Activated CD4-positive, alpha-beta T cell treated with anti-CD3 and anti-CD28 coated beads, Interleukin-2, amount 50 U/mL, for 48 hours (primary cell): ENCODE measurements at places on chromosomes 3 and 15.

DNA sequence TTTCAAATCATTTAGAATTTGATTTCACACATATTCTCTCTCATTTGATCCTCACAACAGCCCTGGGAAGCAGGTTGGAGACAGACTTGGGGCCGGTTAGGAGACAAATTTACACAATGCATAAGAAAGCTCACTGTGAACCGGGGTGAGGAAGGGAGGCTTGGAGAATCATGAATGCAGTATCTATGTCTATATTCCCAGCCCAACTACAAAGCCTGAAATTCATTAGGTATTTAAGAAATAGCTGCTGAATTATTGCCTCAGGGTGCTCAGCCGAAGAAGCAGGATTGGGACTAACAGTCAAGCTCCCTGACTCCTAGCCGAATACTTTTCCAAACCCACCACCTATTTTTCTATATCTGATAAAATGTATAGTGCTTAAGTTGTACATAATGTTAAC, 8.4 kb upstream of the GOLGA6C start:
- DNase-seq = no peak

GRCh38 chr3:132563420-132564069, 33.5 kb upstream of the ACKR4 start:
- DNase-seq = no peak

DNA sequence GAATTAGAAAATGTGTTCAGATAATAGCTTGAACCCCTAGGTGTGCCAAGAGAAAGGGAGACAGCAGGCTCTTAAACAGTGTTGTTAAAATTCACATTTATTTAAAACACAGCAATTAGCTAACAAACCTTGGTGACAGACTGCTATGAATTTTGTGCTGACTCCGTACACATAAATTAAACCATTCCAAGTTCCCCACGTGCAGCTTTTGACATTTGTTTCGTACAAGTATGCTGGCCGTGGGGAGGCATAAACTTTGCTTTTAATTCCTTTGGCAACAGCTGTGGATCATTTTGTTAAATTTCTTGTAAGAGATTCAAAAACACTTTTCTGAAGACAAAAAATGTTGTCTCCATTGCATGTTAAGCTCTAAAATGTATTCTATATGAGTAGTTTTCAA, 465.3 kb downstream of the FGF12 start:
- DNase-seq = no peak

- DNase-seq = no peak
Measured at GRCh38 chr3:132593241-132593946, 3.7 kb upstream of the ACKR4 start.

DNA sequence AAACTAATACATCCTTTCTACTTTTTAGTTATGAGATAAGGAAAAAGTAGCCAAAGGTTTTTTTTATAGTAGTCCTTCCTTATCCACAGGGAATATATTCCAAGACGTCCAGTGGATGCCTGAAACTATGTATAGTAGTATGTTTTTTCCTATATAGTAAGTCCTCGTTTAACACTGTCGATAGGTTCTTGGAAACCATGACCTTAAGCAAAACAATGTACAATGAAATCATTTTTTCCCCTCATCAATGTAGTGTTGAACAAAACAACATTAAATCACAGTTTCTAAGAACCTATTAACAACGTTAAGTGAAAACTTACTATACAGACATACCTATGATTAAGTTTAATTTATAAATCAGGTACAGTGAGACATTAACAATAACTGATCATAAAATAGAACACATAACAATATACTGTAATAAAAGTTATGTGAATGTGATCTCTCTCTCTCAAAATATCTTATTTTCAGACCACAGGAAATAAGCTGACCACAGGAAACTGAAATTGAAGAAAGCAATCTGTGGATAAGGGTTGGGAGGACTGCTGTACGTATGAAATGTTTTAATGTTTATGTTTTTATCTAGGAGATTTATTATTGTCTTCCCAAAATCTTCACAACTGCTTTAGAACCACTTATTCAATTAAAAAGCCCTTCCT, 20.6 kb downstream of the COPS2 start:
- DNase-seq = no peak

GRCh38 chr15:63530235-63530634, 25.8 kb downstream of the USP3 start:
- peak; percentile 31 for DNase-seq

DNA sequence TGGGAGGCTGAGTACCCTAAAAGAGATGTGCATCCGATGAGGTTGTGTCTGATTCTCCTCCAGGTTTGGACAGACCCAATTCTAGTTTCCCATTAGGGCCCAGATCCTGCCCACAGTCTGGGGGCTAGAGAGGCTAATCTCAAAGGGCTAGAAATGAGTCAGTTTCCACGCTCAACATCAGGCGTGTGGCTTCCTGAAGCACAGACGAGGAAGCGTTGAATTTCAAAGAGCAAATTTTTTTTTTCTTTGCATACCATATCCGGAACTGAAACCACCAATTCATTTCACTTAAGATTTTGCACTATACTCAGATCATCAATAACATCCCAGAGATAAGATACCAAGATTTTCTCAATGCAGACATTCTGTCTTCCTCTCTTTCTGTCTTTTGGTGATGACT, 173.8 kb upstream of the BCL6 start:
- peak; percentile 43 for DNase-seq

- DNase-seq = peak; percentile 6
Measured at GRCh38 chr3:81910244-81910852, 148.9 kb upstream of the GBE1 start.

- DNase-seq = no peak
Measured at GRCh38 chr15:34810443-34811129, 15.2 kb upstream of the ACTC1 start.

- no peak for DNase-seq
Measured at GRCh38 chr3:66957367-66957766, 40.7 kb upstream of the KBTBD8 start.

- DNase-seq = no peak
Measured at GRCh38 chr3:16181361-16181760, 6.9 kb downstream of the GALNT15 start.

- no peak for DNase-seq
Measured at GRCh38 chr15:38793206-38793810, 228.7 kb upstream of the RASGRP1 start.

DNA sequence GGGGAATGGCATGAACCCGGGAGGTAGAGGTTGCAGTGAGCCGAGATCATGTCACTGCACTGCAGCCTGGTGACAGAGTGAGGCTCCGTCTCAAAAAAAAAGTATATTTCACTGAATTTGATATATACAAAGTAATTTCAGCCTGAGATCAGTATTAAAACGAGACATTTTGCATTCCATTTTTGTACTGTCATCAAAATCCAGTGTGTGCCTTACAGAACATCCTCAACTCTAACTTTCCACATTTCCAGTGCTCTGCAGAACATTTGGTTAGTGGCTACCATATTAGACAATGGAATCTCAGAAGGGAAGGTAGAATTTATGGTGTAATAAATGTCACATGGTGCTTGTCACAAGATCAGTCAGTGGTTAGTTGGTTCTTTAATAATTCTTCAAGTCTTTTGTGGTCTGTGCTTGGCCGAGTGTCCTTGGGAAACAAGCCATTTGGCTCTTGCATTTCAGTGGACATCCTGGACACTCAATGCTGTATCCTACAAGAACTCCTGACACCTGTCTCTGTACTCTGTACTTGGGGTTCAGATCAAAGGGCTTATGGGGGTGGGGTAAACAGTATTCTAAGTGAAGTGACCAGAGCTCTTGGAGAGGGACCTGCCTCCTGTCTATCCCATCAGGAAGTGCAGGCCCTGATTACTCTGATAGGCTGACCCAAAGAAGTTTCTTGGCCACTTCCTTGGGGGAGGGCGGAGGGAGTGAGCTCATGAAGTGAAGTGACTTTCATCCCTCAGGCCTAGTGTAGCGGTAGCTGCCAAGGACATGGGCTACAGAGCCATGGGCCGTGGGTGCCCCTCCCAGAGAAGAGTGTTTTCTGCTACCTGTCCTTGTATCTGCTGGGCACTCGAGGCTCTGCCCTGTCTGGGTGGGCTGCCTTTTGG, 3.7 kb downstream of the ACVR2B start:
- no peak for DNase-seq

- no peak for DNase-seq
Measured at GRCh38 chr3:17442332-17443049, 299.9 kb downstream of the TBC1D5 start.

DNA sequence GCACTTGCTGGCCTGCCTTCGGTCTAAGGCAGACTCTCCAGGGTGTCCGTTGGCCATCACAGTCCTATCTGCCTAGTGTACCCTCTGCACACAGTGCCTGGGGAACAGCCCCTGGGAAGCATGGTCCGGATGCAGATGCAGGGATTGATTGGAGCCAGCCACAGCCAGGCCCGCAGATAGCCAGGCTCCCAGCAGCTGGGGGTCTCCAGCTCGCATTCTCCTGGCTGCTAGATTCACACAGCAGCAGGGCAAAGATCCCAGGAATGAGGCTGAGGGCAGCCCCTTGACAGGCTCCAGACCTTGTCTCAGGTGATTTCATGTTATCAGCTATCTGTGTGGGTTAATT, 41.4 kb downstream of the IRAK2 start:
- no peak for DNase-seq

DNA sequence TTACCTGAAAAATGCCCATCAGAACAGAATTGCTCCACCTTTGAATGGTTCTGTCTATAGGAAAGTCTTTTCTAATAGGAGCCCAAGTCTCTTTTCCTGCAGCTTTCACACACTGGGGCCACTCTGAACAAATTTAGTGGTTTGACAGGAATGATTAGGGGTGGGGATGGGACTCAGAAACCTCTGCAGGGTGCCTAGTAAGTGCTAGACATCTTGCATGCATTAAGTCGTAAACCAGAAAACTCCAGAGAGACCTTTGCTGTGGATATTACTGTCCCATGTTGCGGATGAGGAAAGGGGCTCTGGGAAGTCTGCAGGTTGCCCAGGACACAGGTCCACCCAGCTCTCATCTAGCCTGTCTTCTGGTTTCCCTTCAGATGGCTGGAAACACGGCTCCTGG, 189.7 kb downstream of the OPA1 start:
- DNase-seq = no peak

GRCh38 chr3:128590948-128591347, 59.7 kb downstream of the RPN1 start:
- no peak for DNase-seq

DNA sequence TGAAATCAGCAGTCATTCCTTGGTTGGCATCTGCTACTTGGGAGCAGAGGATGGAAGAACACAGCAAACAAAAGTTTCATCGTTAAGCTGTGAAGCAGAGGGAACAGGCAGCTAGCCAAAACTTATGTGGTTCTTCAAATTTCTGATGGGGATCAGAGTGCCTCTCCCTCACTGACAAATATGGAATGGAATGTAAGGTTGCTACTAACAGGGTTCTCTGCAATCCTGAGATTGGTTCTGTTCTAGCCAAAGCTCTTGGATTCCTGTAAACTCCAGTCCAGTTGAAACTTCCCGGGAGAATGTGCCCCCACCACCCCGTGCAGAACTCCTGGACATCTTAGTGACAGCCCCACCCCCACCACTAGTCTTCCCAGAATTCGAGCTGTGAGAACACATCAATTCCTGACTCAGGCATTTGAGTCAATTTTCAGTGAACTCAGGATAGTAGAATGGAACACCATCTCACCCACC, 55.9 kb upstream of the PHLDB2 start:
- DNase-seq = no peak

DNA sequence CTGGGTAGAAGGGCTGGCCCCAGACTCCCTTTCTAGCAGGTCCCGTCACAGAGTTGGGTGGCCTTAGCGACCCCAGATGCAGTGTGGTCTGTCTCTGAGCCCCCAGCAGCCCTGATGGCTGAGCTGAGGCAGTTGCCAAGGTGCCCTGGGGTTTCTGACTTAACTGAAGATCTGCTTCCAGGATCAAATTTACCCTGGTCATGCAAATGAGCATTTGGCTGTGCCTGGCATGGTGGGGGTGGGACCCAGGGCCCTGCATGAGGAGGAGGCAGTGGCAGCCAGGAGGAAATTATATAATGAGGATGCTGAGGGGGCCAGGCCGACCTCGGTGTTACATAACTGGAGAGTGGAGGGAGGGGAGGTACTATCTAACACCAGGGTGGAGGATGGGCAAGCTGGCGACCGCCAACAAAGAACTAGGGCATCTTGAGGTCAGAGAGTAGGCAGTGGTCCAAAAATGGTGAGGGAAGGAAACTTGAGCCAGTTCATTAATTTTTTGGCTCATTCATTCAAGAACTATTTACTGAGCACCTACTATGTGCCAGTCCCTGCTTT, 16.4 kb downstream of the PLEKHO2 start:
- DNase-seq = no peak

- no peak for DNase-seq
Measured at GRCh38 chr3:15997274-15997943, 177.1 kb upstream of the GALNT15 start.

- DNase-seq = no peak
Measured at GRCh38 chr15:19973718-19974117, 567.9 kb downstream of the GOLGA6L6 start.

DNA sequence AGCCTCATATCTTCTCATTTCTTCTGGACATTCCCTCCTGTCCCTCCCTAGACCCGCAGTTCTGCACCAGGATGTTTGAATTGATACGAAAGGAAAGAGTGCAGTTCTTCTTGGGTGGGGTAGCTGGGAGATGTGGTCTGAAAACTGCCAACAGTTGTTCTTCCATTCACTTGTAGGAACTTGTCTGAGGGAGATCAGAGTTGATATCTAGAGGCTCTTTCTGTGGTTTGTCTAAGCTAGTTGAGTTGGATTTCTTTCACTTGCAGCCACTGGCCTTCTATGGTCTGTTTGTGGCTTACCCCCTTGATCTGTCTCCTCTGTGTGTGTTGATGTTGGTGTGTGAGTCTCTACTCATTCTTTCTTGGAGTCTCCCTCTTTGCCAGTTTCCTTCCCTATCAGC, 42.5 kb upstream of the PIK3CB start:
- DNase-seq = no peak

GRCh38 chr3:5312290-5312689, 124.8 kb downstream of the EDEM1 start:
- no peak for DNase-seq

- no peak for DNase-seq
Measured at GRCh38 chr3:114119776-114120175, 59.1 kb downstream of the DRD3 start.

- DNase-seq = no peak
Measured at GRCh38 chr15:64398575-64398974, 10.9 kb downstream of the TRIP4 start.

DNA sequence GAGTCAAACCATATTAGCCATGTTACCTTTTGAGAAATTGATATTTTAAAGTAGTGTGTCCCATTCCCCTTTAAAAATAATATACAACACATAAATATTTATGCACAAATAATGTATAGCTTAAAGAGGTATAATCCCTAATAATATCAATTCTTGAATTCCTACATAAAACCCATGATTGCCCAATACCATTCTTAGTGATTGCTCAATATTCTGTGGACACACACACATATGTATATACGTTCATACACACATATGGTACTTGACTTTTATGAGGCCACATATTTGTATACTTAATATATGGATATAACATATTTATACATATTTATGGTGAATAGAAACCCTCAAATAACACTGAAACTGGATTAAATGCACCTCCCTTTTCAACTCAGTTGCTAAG, 367.4 kb downstream of the ZBBX start:
- no peak for DNase-seq
